ENCODE measurements at places on chromosomes 7 and 10.

DNA sequence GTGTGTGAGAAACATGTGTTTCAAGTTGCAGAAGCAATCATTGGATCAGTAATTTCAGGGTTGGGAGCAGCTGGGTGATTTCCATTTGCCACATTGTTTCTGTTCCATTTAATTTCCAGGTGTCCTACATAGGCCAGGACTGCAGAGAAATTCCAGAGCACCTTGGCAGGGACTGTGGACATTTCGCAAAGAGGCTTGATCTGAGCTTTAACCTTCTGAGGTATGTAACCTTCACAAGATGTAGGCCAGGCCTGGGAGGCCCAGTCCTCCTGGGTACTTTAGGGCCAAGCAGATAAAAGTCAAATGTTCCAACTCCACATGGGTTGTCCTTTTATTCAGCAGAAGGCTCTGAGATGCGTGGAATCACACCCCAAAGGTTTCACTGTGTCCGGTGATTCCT, 6.9 kb downstream of the LRMDA start:
- no peak for DNase-seq

GRCh38 chr7:107353701-107354100, 116.2 kb upstream of the GPR22 start:
- DNase-seq, result no peak

DNA sequence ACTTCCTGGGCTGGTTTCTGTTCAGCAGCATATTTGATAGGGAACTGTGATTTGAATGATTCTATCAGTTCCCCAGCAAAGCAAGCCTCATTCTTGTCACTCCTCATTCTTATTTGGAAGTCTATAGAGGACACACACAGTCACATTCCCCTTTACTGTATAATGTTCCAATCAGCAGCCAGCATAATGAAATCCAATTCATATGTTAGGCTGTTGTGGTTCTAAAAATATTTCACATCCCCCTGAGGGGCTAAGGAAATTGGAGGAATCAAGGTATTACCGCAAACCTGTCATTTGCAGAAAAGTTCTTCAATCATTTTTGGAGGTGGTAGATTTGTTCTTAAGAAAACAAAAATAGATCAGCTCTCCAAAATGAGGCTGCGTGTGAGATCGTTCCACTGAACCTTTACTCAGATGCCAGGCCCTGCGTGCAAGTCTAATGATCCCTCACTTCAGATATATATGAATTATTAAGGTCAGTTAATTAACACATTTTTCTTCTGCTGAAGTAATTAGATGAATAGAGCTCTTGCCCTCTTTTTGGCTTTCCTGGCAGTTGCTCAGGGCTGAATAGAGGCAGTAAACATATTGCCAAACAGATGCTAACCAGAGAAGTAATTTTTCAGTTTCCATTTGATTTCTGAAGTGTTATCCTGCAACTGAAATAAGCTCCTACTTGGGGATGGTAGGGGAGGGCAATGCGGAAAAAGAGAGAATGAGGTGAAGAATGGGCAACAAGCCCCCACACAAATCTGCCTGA, 31.8 kb downstream of the LSMEM1 start:
- no peak for DNase-seq

DNA sequence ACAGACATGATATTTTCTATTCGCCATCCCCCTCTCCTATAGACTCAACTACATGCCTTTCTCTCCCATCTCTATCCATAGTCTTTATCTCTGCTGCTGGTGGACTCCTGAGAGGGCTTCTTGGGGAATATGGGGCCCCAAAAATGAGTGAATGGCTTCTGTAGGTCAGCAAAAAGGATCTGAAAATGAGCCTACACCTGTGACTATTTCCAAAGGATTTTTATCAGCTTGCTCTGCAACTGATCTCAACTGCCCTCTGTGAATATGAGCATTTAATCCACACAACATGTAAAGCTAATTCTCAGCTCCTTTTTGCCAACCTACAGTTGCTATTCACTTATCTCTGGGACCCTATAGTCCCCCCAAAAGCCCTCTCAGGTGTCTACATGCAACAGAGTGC, 36.2 kb downstream of the PRSS2 start:
- no peak for DNase-seq

- DNase-seq, result no peak
Observed at GRCh38 chr10:29277296-29277695, 11.6 kb upstream of the LYZL1 start.

GRCh38 chr10:125557311-125557710, 125.7 kb downstream of the TEX36 start:
- DNase-seq, result no peak

DNA sequence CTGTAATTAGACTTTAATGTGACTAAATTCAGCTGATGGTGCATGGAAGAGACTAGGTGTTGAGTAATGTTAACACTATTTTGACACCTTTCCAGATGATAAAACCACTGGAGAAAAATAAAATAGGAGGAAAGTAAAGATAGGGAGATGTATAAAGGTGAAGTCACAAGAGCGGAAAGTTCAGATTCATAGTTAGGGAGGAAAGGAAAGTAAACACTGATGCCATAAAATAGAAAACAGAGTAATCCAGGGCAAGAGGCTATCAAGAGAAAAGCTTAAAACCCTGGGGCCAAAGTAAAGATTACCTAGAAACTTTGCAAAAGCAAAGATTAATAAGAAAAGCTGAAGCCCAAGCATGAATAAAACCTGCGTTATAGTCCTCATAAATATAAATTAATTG, 62.8 kb downstream of the RAB11FIP2 start:
- DNase-seq, result no peak

DNA sequence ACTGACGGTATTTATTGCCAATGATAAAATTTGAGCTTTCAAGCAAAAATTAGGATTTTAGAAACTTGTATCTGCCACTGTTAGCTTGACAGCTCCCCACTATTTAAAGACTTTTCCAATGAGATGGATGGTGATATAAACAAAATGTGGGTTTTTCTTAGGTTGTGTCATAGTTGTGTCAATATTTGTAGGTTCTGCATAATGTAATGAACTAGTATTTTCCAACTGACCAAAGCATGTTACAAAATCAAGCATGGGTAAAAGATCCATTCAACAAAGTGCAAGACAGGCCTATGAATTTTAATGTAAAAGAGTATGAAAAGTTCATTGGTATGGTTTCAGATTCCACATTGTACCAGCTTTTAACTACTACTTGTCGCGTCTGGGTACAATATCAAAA, 165.6 kb downstream of the SKAP2 start:
- DNase-seq, result no peak

DNA sequence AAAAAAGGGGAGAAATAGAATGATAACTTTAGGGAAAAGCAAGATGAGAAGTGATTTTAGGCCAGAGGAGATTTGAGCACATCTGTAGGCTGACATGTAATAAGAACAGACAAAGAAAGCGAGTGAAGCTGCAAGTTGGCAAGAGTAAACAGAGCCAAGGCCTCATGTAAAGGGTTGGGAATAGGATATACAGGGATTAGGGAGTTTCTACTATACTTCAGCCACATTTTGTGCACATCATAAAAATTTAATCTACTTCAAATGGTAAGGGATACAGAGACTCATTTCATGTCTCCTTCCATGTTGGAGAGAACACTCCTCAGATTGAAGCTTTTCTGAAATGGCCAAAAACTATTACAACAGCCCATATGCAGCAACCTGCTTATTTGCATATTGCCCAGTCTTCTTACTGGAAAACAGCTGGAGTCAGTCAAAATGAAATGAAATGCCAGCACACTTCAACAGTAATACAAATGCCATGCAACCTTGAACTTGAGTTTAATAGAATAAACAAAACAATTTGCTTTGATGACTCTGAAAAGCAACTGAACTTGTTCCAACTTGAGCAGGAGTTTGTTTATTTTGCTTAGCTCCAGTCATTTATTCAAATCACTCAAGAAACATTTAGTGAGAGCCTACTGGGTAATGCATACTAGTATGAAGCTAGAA, 49.9 kb downstream of the NRCAM start:
- no peak for DNase-seq

GRCh38 chr10:10432296-10433035, 585.2 kb upstream of the CELF2 start:
- no peak for DNase-seq
